Activated T-cell treated with anti-CD3 and anti-CD28 coated beads for 1 hour (primary cell): ENCODE measurements at places on chromosomes 7 and 10.

GRCh38 chr7:16083931-16084330 lies 337.4 kb downstream of the CRPPA start:
- no peak for DNase-seq

- DNase-seq: peak; percentile 20
Observed at GRCh38 chr10:24882047-24882698, 70.2 kb downstream of the PRTFDC1 start.

DNA sequence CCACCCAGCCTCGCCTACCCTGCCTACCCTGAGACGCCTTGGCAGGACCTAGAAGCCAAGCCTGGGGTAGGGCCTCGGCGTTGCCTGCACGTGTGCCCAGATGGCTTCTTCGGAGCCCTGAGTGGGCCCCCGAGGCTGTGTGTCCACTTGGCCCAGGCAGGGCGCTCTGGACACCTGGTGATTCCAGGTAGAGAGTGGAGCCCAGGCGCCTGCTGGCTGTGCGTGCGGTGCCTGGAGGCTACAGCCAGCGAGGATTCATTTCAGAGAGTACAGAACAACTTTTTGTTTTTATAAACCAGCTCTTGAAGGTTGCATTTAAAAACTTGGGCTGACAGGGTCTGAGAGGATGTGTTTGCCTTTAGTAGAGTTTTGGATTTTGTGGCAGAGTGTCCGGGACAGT lies 40.0 kb downstream of the NKX6-2 start:
- no peak for DNase-seq

- no peak for DNase-seq
Observed at GRCh38 chr10:113059371-113059780, 109.3 kb downstream of the TCF7L2 start.

GRCh38 chr7:66176914-66177313 lies 28.2 kb upstream of the TPST1 start:
- DNase-seq: no peak

DNA sequence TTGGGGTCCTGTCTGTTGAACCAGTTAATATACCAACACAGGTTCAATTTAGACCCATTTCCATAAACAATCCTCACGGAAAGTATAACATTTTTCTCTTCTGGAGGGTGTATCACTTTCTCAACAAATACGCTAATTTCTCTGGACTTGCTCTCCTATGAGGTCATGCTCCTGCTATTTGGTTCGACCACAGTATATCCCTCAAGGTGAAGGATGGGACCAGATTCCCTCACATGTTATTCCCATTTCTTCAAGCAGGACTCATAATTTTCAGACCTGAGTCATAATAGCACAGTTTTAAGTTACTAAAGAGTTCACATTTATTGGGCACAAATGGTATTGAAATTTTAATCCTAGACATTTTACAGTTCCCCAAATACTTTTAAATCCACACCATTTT lies 57.2 kb downstream of the ADAM12 start:
- no peak for DNase-seq

- no peak for DNase-seq
Observed at GRCh38 chr10:78774999-78775711, 293.6 kb upstream of the ZMIZ1 start.

GRCh38 chr7:1385809-1386622 lies 73.3 kb downstream of the MICALL2 start:
- no peak for DNase-seq

- DNase-seq: no peak
Observed at GRCh38 chr10:86862373-86862772, 95.0 kb downstream of the MMRN2 start.
